ENCODE measurements at places on chromosomes 2 and 18.
A peak's percentile ranks its signal among the peaks of the same experiment; 100 is the strongest.

- H3K4me1 ChIP-seq, result no peaks in the 10 kb centered on the region
- H3K4me3 ChIP-seq, result no peak overlapping the region
Observed at GRCh38 chr18:10213526-10213925, 240.9 kb upstream of the APCDD1 start.

DNA sequence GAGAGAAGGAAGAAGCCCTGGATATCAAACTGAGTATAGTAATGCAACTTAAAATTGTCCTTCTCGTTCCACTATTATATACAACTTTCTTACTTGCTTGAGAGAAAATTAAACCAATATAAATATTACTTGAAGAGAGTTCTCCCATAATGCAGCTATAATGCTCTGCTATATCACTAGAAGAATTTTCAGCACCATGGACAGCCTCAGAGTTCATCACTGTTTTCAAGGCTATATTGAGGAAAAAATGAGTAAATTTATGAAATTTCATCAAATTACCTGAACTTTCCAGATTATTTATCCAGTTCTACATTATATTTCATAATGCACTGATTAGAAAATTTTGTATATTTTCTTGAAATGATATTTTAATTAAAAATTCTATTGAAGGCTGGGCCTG lies 1053.5 kb upstream of the FAM98A start:
- H3K27ac ChIP-seq, result no peak overlapping the region
- H3K36me3 ChIP-seq, result no peaks in the 10 kb centered on the region
- H3K4me1 ChIP-seq, result no peaks in the 10 kb centered on the region
- H3K27me3 ChIP-seq, result no peaks in the 10 kb centered on the region

DNA sequence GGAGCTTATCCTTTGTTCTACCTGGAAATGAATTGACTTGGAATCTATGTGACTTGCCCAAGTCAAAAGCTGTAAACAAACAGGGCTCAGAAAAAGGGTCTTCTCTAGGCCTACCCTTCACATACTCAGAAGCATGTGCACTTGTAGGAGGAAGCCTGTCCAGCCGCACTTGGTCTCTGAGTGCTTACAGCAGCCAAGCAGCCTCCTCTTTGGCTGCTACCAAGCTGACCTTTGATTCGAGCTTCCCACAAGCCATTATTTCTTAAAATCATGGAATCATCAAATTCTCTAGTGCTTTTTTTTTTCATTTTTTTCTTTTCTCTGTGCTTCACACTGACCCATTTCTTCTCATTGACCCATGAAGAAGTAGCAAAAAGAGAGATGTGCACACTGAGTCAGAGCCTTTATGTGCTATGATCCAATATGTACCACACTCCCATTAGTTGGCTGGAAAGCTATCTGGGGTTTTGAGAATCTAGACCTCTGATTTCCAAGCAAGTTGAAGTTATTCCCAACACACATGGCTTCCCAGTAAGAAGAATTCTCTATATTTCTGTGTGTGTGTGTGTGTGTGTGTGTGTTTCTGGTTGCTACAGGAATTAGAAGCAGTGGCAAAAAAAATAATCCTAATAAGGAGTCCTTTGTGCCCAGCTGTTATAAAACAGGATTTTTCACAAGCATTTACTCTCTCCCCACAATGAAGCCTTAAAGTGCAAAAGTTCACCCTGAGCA lies 550.3 kb upstream of the TNP1 start:
- H3K27me3 ChIP-seq, result no peaks in the 10 kb centered on the region
- H3K36me3 ChIP-seq, result no peaks in the 10 kb centered on the region
- no peak for DNase-seq
- no peak overlapping the region for H3K4me3 ChIP-seq

DNA sequence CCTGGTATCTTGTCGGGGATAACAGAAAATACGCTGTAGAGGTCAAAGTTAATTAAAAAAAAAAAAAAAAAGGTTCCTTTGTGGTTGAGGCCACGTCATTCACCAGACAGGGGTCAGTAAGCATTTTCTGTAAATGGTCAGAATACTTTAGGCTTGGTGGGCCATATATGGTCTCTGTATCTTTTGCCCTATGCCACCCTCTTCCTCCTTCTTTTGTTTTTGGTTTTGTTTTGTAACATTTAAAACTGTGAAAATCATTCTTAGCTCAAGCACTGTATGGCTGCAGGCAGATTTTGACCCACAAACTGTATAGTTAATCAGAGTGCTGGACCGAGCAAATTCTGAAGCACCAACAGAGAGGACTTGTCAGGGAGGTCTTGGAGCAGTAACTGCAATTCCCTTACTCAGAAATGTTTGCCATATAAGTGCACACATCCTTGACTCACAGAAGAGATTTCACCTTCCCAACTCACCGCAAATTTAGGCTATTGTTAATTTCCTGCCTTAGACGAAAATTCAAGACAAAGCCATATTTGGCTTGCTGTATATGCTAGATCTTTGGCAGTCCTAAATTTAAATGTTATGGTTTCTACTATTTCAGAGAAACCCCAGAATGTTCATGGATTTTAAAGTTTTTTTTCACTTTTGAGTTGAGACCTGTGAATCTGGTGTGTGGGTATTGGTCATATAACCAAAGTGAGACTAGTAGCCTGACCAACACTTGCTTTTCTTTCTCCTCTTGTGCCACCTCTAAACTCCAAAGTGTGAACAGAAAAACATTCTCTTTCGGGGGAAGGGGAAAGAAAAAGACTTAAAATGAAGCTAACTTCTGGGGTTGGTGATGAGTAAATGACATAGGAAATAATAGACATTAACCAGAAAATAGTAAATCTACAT lies 65.4 kb downstream of the DOCK10 start:
- DNase-seq, result no peak
- H3K27ac ChIP-seq, result no peak overlapping the region
- H3K4me3 ChIP-seq, result no peak overlapping the region
- H3K27me3 ChIP-seq, result no peaks in the 10 kb centered on the region
- H3K4me1 ChIP-seq, result peaks cover 33% of the 10 kb centered on the region

GRCh38 chr2:230512955-230513748 lies 97.2 kb downstream of the SP100 start:
- no peaks in the 10 kb centered on the region for H3K27me3 ChIP-seq
- no peak for DNase-seq
- no peak overlapping the region for H3K27ac ChIP-seq
- no peak overlapping the region for H3K4me3 ChIP-seq

- H3K36me3 ChIP-seq, result no peaks in the 10 kb centered on the region
- no peaks in the 10 kb centered on the region for H3K4me1 ChIP-seq
- no peak overlapping the region for H3K4me3 ChIP-seq
- H3K27ac ChIP-seq, result no peak overlapping the region
- H3K27me3 ChIP-seq, result peaks cover 17% of the 10 kb centered on the region
- no peak for DNase-seq
Observed at GRCh38 chr18:26656431-26656943, 108.1 kb upstream of the KCTD1 start.

- H3K27me3 ChIP-seq, result no peaks in the 10 kb centered on the region
- no peak overlapping the region for H3K27ac ChIP-seq
- DNase-seq, result no peak
- H3K36me3 ChIP-seq, result no peaks in the 10 kb centered on the region
- no peaks in the 10 kb centered on the region for H3K4me1 ChIP-seq
Observed at GRCh38 chr2:216320852-216321251, 51.4 kb downstream of the MARCHF4 start.

DNA sequence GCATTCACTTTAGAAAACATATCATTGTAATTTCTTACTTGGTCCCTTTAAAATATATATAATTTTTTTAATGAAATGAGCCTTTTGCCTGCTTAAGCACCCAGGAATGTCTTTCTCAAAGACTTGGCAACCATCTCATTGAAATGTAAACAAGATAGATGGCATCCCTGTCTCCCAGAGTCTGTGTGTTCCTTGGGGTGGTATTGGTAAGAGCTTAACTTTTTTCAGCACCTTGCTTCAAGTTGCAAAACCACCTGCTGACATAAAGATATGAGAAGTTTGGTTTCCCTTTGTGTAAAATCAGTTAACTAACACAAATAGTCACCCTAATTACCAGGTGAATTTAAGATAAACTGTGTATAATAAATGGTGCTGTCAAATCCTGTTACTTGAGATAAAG lies 266.9 kb downstream of the DSC3 start:
- H3K36me3 ChIP-seq, result no peaks in the 10 kb centered on the region
- no peaks in the 10 kb centered on the region for H3K4me1 ChIP-seq
- no peak for DNase-seq
- no peaks in the 10 kb centered on the region for H3K27me3 ChIP-seq

- DNase-seq, result peak; percentile 47
- H3K27me3 ChIP-seq, result no peaks in the 10 kb centered on the region
- no peak overlapping the region for H3K27ac ChIP-seq
- peaks cover 18% of the 10 kb centered on the region for H3K36me3 ChIP-seq
- H3K4me3 ChIP-seq, result no peak overlapping the region
Observed at GRCh38 chr18:76875390-76876325, 53.3 kb downstream of the ZNF236 start.

DNA sequence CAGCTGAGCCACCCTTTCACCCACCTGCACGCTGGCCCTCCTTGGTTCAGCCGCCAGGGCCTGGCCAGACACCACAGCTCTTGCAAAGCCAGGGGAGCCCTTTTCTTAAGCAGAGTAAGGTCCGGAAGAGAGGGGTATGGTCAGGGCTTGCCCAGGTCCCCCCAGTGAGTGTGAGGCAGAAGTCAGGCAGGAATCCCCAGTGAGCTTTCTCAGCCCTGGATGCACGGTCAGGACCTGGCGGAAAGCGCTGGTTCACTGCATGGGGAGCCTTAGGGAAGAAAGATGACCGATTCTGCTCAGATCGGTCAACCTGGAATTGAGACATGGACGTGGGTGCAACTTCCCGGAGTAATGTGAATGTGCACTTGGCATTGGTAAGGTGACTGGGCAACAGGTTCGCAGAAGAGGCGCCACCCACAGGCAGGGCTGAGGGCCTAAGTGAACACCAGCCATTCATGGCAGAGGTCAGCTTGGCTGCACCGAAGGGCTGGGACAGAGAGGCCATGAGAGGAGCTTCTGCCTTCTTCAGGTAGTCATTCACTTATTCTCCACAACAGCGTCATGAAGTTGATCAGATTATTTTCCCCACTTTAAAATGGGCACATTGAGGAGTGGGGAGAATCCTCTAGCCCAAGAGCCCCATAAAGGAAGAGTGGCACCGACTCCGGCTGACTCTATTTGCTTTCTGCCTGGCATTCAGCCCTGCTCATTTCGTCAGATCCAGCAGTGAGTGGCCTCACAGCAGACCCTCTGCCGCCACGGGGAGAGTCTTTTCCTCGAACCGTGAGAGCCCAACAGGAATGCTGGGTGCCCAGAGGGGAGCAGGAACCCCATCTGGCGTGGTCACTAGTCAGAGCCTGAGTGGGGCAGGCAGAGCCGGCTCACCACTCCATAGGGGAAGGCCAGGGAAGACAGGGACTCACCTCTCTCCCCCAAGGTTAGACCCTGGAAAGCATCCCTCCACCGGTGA lies 35.8 kb downstream of the SCTR start:
- no peaks in the 10 kb centered on the region for H3K4me1 ChIP-seq
- no peak overlapping the region for H3K4me3 ChIP-seq
- no peak overlapping the region for H3K27ac ChIP-seq

- H3K4me1 ChIP-seq, result no peaks in the 10 kb centered on the region
- DNase-seq, result no peak
- H3K27ac ChIP-seq, result no peak overlapping the region
- H3K4me3 ChIP-seq, result no peak overlapping the region
- H3K27me3 ChIP-seq, result no peaks in the 10 kb centered on the region
Observed at GRCh38 chr18:67766930-67767329, 250.4 kb upstream of the DSEL start.

DNA sequence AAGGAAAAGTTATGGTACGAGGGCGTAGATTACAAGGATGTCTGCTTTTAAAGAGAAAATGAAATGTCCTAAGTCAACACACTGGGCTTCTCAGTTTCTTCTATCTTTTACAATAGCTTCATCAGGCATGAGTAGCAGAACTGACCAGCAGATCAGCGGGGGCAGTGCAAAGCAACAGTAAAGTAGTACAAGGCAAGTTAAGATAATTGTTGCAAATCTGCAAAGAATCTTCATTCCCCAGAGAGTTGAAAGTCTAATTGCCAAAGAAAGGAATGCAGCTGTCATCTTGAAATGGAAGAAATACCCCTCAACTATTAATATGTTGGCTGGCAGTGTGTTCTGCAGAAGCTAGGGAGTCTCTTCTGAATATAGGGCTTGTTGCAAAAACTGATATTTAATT lies 60.2 kb upstream of the SLC39A10 start:
- DNase-seq, result no peak
- peaks cover 8% of the 10 kb centered on the region for H3K4me1 ChIP-seq
- no peak overlapping the region for H3K27ac ChIP-seq
- no peak overlapping the region for H3K4me3 ChIP-seq
- H3K27me3 ChIP-seq, result no peaks in the 10 kb centered on the region

- H3K4me3 ChIP-seq, result no peak overlapping the region
- DNase-seq, result no peak
- no peaks in the 10 kb centered on the region for H3K36me3 ChIP-seq
Observed at GRCh38 chr2:50694798-50695197, 337.1 kb downstream of the NRXN1 start.

DNA sequence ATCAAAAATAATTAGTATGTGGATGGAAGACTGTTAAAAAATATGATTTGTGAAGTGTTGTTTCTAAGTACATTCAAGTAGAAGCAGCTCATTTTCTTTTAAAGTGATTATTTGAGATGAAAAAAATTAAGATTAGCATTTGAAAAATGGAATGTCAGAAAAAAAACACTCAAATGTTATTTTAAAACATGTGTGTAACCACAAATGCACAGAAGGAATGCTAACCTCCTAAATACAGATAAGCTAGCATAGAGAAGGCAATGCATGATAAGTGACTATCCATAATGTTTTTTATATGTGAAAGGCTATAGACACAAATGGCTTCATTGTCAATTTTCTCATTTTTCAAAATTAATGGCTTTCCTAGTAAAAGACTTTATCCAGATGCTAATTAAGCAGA lies 198.9 kb downstream of the NYAP2 start:
- H3K27ac ChIP-seq, result no peak overlapping the region
- H3K4me1 ChIP-seq, result no peaks in the 10 kb centered on the region
- no peaks in the 10 kb centered on the region for H3K36me3 ChIP-seq
- DNase-seq, result no peak
- no peaks in the 10 kb centered on the region for H3K27me3 ChIP-seq

DNA sequence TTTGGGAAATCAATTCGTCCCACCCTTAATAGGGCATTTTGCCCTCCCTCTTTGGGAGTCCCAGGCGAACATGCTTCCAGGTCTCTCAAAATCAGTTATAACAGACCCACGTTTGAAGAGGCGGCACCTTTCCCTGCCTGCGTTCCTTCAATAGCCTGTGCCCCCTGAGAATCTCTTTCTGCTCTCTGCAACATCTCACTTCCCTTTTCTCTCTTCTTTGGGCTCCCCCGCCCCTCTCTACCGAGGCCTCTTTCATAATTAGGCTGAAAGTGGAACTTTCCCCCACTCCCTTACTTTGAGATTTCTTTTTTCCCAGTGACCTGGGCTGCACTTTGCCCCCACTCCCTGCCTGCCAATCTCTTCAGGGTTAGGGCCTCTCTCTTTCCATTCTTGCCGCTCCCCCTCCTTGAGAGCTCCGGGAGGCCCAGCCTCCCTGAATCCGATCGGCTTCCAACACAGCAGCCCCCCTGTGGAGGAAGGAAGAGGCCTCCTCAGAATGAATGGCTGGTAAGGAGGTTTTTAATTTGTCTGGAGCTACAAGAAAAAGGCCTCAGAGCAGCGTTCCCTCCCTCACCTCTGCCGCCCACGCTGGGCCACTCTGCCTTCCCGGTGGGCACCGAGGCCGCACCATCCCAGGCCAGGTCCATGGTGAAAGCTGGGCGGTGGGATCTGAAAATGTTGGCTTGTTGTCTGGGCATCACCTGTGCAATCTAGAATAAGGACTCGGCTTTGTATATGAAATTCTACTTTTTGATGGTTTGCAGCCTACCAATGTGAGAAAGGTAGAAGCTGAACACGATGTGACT lies 162.6 kb upstream of the SIX3 start:
- H3K27me3 ChIP-seq, result no peaks in the 10 kb centered on the region
- H3K4me3 ChIP-seq, result no peak overlapping the region
- H3K36me3 ChIP-seq, result no peaks in the 10 kb centered on the region
- H3K4me1 ChIP-seq, result no peaks in the 10 kb centered on the region
- no peak for DNase-seq
- no peak overlapping the region for H3K27ac ChIP-seq

Measured in CD4-positive, alpha-beta memory T cell (primary cell).